Activated CD4-positive, CD25-positive, alpha-beta regulatory T cell (primary cell): ENCODE measurements at places on chromosomes 6 and 20.

DNA sequence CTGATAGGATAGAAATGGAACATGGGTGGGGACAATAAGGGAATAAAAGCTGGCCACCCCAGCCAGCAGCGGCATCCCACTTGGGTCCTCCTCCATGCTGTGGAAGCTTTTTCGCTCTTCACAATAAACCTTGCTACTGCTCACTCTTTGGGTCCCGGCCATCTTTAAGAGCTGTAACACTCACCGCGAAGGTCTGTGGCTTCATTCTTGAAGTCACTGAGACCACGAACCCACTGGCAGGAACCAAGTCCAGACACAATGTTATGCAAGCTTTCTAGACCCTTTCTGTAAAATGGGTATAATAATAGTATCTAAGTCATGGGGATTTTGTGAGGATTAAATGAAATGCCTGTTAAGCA lies 48.9 kb upstream of the EZR start:
- DNase-seq = no peak

- DNase-seq = no peak
These were observed 57.2 kb upstream of the IRAK1BP1 start for GRCh38 chr6:78810146-78810545.

- no peak for DNase-seq
These were observed 849 bp downstream of the GSTA4 start for GRCh38 chr6:52994031-52994838.

DNA sequence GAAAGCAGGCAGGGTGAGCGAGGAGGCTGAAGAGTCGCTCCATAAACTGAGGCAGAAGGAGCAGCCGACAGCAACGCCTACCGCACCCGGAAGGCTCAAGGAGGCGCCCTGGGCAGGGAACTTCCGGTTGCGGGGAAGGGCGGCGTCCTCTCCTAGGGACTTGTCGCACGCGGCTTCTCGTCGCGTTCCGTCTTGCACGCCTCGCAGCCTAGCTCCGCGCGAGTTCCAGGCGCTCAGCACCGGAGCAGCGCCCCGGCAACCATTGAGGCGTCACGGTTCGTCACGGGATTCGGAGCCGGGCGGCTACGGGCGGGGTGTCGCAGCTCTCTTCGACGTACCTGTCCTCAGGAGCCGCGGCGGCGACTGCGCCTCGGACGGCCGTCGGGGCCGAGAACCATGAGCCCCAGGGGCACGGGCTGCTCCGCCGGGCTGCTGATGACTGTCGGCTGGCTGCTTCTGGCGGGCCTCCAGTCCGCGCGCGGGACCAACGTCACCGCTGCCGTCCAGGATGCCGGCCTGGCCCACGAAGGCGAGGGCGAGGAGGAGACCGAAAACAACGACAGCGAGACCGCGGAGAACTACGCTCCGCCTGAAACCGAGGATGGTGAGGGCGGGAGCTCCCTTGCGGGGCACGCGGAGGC lies at the start of gene SPACA1:
Gene SPACA1 (plus strand): TSS at position 332 of the 641 bp plus-strand sequence. CDS start 65 bp downstream, at position 397.
- no peak for DNase-seq

DNA sequence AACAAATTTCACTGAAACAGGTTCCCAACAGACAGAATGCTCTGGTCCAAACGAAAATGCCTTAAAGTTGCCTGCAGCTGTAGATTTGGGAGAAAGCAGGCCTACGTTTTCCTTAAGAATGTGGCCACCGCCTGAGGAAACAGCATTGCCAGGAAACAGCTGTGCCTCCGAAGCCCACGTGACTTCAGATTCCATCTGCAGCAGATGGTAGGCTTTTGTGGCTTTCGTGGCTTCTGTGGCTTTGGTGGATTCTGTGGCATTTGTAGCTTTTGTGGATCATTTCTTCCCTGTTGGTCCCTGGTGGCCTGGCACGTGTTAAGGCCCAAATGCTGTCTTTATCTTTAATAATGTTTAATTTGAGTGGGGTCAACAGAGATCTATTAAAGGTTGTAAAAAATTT lies 222.9 kb downstream of the TTLL2 start:
- no peak for DNase-seq

- no peak for DNase-seq
These were observed 315.1 kb upstream of the PRND start for GRCh38 chr20:4406627-4407026.

DNA sequence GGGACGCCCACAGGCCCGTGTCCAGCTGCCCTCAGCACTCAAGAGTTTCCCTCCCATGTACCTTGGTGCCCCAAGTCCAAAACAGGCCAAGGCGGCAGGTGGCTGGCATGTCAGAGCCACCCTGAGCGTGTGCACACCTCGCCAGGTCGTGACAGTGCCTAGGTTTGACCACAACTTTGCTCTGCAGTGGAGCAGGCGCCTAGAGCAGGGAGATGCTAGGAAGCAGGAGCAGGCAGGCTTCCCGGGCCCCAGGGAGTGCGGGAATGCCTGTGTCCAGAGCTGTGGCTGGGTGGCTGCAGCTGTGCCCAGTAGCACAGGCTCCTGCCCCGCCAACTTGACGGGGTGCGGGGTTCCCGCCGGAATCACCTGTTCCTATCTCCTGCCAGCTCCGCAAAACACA lies 380.8 kb upstream of the IMPG1 start:
- DNase-seq = no peak

DNA sequence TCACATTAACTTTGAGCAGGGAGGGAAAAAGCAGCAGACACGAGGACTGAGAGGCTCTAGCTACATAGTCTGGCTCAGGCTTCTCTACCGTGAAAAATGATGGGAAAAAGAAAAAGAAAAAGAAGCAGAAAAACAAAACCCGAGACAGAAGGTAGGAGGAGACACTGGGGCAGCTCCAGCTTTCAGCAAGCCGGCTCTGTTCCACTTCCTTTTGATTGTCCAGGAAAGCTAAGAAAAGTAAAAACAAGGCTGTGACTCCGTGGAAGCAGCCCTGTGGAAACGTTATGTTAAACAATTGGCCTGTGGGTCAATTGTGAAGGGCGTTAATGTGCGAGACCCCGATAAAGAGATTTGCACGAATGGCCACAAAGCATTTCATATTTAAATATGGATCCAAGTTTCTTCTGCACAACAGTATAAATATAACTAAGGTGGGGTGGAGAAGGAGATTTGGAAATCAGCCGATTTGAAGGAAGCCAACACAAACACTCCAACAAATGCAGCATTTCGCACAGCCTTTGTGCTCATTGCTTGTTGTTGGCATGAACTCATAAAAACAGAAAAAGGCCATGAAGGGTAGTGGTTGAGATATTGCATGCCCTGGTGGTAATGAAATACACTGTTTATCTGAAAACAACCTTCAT lies 236.9 kb upstream of the JAG1 start:
- no peak for DNase-seq

GRCh38 chr6:124658053-124658452 lies 304.2 kb upstream of the RNF217 start:
- DNase-seq = no peak

DNA sequence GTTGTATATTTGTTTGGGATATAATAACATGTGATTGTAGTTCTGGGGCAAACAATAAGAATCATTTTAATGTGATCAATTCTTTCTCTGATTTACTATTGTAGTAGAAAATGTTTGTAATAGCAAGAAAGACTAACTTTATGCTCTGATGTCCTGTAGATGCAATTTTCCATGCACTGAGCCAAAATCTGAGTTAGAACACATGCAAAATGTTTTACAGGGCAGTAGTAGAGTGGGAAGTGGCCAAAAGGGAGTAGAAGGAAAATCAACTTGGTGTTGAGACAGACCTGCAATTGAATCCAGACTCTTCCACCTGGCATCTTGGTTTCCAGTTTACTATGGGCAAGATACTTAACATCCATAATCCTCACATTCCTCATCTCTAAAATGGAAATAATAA lies 93.5 kb upstream of the BMP5 start:
- DNase-seq = no peak

GRCh38 chr20:43870484-43870883 lies 44.2 kb upstream of the TOX2 start:
- DNase-seq = no peak

DNA sequence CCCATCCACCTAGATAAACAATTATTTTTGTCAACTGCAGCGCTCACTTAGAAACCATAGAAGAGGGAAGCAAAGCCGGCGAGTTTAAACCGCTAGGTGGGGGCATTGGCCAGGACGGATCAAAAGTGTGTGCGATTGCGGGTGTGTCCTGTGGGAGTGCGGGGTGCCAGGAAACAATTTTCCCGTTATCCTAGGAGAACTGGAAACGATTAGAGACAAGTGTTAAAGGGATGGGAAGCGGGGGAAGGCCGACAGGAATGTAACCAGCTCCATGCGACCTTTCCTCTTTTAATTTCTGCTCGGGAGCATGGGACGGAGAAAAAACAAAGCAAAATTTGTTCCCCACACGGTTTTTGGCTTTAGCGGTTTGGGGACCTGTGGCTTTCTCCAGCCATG lies 2.8 kb upstream of the HTR1B start:
- no peak for DNase-seq

- DNase-seq = no peak
These were observed 29.5 kb downstream of the LYRM4 start for GRCh38 chr6:5231289-5231688.

GRCh38 chr6:157405986-157406385 lies 25.0 kb downstream of the ZDHHC14 start:
- DNase-seq = no peak

DNA sequence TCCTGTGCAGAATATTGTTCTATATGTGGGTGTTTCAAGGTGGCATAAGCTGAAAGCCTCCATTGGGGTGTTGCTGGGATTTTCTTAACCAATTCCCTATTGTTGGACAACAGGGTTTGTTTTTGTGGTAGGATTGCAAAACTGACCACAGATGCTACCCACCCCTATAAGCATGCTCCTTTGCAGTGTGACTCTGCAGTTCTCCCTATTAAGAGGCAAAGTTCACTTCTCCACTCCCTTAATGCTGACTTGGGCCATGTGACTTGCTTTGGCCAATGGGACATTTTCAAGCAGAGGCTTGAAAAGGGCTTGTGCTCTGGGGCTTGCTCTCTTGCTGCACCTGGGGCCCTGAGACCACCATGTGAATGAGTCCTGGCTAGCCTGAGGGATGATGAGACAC lies 8.5 kb upstream of the ANGPT4 start:
- DNase-seq = no peak

DNA sequence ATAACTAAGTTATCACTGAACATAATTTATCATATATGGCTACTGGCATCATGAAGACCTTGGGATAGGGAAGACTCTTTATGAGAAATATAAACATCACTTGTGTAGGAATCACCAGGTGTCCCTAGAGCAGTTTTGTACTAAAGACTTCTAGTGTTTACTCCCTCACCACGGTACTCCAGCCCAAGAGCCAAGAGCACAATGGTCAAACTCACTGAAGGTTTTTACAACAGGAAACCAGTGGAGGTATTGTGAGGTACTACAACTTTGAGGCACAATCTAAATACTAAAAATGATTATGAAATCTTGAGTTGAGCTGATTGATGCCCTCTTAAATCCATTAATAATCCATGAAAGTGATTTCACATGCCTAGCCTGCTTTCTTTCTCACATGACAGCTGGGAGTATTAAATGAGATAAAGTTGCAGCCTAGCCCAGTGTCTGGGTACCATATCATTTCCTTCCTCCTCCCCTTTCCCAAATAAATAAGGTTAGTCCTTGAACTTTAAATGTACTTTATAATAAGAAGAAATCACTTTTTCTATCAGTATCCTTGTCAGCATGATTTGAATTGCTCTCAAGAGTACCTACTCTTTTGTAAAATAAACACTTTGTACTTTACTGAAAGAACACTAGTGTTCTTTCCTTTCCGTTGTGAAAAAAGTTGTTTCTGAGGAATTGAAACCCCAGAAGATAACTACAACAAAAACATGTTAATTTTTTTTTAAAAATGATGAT lies 26.5 kb downstream of the GLO1 start:
- DNase-seq = no peak

DNA sequence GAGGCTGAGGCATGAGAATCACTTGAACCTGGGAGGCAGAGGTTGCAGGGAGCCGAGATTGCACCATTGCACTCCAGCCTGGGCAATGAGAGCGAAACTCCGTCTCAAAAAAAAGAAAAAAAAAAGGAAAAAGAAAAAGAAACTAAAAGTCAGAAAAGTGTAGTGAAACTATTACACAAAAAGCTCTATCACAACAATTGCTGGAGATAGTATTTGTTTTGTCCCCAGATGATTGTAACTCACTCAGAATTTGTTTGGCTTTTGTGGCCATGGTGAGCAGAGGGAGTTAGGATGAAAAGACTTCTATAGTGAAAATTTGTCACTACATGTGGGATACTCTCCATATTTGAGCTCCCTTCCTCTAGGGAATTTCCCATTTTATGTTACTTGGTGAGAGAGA lies 5.2 kb upstream of the GOPC start:
- no peak for DNase-seq

DNA sequence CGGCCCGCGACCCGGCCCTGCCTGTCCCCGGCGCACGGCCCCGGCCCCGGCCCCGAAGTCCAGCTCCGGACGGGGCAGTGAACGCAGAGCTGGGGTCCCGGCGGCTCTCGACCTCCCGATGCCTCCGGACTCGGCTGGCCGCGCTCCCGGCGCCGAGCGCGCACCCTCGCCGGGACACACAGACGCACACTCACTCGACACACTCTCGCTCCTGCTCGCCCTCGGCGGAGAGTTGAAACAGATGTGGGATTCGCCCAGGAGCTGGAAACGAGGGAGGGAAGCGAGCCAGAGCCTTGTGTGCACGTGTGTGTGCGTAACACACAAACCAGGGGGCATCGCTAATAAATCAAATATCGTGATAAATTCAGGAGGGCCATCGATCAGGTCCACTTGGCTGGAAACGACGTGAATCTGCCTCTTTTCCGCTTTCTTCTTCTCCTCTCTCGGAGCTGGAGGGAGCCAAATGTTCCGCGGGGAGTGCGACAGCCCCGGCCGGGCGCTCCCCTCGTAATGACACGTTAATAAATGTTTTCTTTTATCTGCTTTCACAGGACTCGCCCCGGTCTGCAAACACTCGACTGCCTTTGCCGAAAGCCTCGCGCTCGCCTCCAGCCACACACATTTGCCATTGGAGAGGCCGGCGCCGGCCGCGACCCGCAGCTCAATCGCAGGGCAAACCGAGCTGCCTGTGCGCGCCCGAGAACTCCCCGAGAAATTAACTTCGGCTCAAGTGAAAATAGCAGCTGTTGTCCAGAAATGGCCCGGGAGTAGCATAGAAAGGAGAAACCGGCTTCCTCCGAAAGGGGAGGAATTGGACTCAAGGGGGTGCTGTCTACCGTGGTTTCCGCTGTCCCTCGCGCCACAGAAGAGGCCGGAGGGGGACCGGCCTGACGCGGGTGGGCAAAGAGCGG lies 828 bp upstream of the SULF2 start:
- DNase-seq = no peak

- DNase-seq = no peak
These were observed 198.5 kb downstream of the SOD2 start for GRCh38 chr6:159494586-159494972.

- no peak for DNase-seq
These were observed 25.9 kb upstream of the MYT1 start for GRCh38 chr20:64138276-64138815.

DNA sequence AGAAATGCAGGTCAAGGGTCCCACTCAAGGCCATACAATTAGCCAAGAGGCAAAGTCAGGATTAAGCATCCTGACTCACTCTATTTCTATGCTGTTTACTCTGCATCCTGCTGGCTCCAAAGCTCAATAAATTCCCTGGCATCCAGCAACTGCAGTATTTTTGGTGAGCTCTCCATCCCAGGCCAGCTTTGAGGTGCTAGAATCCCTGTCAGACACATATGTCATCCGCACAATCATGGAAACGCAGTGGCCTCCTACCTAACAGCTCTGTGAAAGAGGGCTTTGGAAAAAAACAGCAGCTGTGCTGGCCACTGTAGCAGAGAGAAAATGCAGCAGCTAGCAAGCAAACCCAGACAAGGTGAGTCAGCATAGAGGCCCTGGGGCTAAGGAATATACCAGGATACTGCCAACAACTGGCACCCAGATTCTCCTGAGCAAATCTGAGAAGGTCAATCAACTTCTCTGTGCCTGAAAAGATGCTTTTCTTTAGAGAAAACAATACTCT lies 58.4 kb downstream of the ANKEF1 start:
- DNase-seq = no peak

- no peak for DNase-seq
These were observed 1064.6 kb upstream of the EYS start for GRCh38 chr6:66771626-66772025.
